ENCODE measurements at places on chromosomes 5 and 9.

DNA sequence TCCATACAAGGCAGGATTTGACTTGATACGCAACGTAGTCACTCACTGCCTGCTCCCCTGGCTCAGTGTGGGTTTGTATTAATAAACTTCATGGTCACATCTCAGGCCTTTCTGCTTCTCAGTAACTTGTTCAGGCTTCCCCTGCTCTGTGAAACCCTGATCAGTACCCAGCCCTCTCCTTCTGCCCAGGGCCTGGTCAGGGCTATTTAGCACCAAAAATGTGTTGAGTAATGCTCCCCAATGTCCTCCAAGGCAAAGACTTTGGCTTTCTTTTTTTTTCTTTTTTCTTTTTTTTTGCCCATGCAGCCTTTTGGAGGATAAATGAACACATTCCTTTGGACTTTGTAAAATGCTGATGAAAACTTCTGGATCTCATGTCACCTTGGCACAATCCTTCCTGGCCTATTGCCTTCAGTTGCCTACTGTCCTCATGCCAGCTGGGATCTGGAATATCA lies 399.2 kb upstream of the KLF4 start:
- DNase-seq: no peak

DNA sequence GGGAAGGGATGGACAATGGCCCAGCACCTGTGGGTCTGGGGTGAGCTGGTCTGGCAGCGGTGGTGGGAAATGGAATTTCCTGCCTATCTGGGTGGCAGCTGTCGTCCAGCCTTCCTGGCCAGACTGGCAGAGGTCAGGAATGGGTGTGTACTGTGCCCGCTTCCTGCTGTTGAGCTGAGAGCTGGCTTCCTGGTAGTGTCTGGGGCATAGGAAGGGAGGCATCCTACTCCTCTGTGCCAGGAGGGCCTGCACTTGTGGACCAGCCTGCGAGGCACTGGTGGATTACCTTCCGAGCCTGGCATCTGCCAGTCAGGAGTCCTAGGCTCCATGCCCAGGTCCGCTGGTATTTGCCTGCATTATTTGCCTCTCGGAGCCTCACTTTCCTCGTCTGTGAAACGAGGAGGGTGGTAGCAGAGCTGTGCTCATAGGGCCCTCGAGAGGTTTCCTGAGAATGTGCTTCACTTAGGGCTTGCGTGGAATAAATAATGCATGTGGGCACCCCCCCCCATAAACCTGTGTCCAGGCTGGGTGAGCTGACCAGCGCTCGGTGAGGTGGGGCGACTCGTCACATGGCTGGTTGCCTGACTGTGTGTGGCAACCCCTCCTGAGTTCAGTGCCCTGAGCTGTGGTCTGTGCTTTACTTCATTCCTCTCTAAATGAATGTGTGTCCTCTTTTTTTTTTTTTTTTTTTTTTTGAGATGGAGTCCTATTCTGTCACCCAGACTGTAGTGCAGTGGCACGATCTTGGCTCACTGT lies 47.7 kb downstream of the HMCN2 start:
- no peak for DNase-seq

- DNase-seq: no peak
Measured at GRCh38 chr9:131217331-131218031, 58.8 kb downstream of the FAM78A start.

DNA sequence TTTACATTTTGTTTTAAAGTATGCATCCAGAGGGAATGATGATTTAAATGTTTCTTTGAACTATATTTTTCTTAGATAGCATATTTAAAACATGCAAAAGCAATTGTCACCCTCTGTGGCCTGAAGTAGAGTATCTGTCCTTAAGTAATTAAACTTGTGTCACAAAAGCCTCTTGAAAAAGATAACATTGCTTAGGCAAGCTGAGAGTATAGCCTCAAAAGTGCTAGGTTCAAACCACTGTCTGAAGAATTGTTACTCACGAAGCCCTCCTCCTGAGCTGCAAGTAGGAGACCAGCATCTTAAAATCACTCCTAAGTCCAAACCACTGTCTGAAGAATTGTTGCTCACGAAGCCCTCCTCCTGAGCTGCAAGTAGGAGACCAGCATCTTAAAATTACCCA lies 378.0 kb upstream of the PRR16 start:
- DNase-seq: no peak

- DNase-seq: peak; percentile 83
Measured at GRCh38 chr9:93143830-93144530, 9.9 kb upstream of the NINJ1 start.

GRCh38 chr9:137198051-137198901 lies 2.3 kb downstream of the TPRN start:
- no peak for DNase-seq

GRCh38 chr9:16150501-16150900 lies 597.7 kb downstream of the CCDC171 start:
- DNase-seq: no peak

GRCh38 chr5:156922207-156922792 lies 40.7 kb downstream of the TIMD4 start:
- no peak for DNase-seq

- no peak for DNase-seq
Measured at GRCh38 chr5:154369682-154370081, 76.1 kb upstream of the SAP30L start.

DNA sequence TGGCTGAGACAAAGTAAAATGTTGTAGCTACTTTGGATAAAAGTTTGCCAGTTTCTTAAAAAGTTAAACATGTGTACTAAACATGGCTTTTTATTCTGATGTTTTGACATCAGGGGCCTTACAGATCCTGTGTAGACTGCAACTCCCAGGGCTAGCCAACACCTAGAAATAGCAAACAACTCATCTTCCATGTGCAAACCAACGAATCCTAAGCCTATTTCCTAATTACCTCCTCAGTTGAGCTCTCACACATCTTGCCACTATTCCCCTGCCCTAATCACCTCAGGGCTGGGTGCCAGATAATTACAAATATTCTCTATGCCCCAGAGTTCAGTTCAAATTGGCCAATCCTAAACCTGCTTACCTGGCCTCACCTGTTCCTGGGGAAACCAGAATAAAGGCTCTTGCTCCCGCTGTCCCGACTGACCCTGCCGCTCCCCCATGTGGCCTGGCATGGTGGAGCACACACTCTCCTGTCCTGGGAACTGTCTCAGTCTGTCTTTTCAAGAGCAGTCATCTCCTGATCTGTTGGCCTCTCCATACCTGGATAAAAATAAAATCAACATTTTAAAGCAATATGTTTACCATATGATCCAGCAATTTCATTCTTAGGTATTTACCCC lies 37.1 kb upstream of the FAM169A start:
- DNase-seq: peak; percentile 13

GRCh38 chr5:141039517-141039916 lies 11.7 kb upstream of the PCDHB1 start:
- DNase-seq: no peak

DNA sequence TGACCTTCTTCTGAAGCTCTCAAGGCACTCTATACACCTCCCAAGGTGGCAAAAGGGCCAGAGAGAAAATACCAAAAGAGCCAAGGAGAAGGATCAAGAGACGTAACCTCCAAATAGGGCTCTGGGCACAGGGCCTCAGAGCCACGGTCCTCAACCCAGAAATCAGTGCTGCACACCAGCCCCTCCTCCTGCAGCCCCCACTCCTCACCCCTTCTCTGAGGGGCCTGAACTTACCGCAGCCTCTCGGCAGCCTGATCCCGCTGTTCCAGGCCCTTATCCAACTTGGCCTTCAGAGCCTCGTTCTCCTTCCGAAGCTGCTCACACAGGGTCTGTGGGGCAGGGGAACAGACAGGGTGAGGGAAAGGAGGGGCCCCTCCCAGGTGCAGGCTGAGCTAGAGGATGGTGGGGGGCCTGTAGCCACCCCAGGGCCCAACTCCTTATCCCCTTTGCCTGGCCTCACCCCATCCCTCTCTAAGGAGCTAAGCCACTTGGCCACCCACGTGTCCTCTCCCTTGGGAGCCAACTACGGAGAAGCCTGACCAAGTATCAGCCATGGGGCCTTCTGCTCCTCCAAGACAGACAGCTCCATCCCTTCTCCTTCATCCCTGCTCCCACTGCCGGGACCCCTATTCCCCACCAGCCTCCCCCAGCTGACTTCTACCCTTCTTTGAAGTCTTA lies 28.8 kb downstream of the TNIP1 start:
- DNase-seq: no peak

- DNase-seq: peak; percentile 86
Measured at GRCh38 chr9:99057665-99058625, 47.0 kb upstream of the TGFBR1 start.

GRCh38 chr5:81006947-81007636 lies 46.9 kb downstream of the RASGRF2 start:
- DNase-seq: peak; percentile 84

DNA sequence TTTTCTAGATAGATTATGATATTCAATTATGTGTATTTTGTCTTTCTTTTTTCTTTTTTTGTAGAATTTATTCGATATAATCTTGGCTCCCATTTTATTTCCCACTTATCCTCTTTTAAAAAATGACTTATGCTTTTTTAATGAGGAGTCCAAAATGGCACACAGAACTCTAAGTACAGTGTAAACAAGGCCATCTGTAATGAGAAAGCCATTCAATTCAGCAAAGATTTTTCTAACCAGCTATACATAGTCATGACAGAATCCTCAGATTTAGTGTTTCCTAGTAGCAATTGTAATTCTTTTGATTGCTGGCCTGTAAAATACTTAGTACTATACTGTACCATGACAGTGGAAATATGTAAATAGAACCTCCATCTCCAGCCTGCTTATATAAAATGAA lies 651.4 kb downstream of the RAB3C start:
- DNase-seq: no peak

GRCh38 chr5:2170761-2171160 lies 288.0 kb upstream of the IRX4 start:
- no peak for DNase-seq

- no peak for DNase-seq
Measured at GRCh38 chr5:173793648-173794548, 94.3 kb upstream of the CPEB4 start.

GRCh38 chr5:146338774-146339714 lies at the start of gene POU4F3:
Gene POU4F3, plus strand, starts transcription at chr5:146338839. Its CDS starts 274 bp downstream, at chr5:146339113.
- no peak for DNase-seq

GRCh38 chr5:27252911-27253310 lies 214.5 kb upstream of the CDH9 start:
- DNase-seq: no peak

GRCh38 chr5:72943307-72943706 lies 12.5 kb upstream of the FCHO2 start:
- no peak for DNase-seq

DNA sequence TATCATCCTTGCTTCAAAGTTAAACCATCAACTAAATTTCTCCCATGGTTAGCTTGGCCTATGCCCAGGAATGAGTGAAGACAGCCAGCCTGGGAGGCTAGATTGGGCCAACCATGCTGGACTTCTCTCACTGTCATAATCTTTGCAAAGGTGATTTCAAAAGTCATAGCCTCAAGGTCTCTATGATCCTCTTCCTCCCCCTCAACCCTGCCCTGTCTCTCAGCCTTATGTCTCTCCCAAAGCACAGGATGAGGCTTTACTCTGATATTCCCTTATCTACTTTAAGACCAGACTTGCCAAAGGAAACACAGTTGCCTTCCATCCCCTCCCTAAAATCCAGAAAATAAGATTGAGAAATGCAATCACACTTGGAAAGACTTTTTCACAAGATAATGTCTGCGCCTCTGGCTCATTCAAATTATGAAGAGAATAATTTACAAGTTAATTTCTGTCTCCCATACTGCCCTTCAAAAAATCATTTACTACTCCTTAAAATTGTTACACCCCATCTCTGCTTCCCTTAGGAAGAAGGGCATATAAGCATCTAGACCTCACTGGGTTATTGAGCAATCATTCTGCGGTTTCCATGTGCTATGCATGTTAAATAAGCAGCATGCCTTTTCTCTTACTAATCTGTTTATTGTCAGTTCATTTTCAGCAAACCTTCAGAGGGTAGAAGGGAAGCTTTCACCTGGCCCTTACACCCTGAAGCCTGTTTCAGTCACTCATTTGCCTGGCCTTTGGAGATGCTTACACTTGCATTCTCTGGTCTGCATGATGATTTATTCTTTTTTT lies 113.8 kb upstream of the ANKRD55 start:
- DNase-seq: no peak

DNA sequence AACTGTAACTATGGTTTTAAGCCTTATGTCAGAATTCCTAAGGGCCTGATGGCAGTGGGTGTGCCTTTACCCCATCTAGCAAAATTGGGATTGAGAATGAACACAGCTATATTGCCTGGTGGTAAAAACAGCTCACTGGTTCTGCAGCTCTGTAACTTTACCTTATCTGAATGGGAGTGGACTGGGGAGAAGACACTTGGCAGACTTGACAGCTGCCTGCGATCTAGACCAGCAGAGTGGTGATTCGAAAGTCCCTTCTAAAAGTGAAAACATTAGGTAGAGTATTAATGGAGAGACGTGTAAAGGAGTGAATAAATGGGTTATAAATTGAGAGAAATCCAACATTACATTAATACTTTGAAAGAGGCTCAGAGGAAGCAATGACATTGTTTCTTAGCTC lies 289.1 kb upstream of the EDIL3 start:
- no peak for DNase-seq

GRCh38 chr5:157196045-157196444 lies 15.4 kb downstream of the ITK start:
- DNase-seq: peak; percentile 73
